ENCODE measurements at places on chromosomes 3 and 15. TPM values are rescaled to one million over a fixed set of nuclear protein-coding genes. Genes with fewer than 3 reads are reported as not detected.

IL20RB gene
- polyA plus RNA-seq: 192 TPM

MYLK gene
- polyA plus RNA-seq: 31.9 TPM

RLBP1 gene
- not detected for polyA plus RNA-seq

LDHAL6B gene
- not detected for polyA plus RNA-seq

GPR149 gene
- polyA plus RNA-seq: not detected

Data from keratinocyte (primary cell).